ENCODE measurements at places on chromosomes 7 and 10.
A peak's percentile ranks its signal among the peaks of the same experiment; 100 is the strongest.

- DNase-seq, result peak; percentile 29
Measured at GRCh38 chr10:51700228-51700817, 928 bp upstream of the CSTF2T start.

GRCh38 chr10:114405011-114405350 lies 679 bp upstream of the AFAP1L2 start:
- no peak for DNase-seq

DNA sequence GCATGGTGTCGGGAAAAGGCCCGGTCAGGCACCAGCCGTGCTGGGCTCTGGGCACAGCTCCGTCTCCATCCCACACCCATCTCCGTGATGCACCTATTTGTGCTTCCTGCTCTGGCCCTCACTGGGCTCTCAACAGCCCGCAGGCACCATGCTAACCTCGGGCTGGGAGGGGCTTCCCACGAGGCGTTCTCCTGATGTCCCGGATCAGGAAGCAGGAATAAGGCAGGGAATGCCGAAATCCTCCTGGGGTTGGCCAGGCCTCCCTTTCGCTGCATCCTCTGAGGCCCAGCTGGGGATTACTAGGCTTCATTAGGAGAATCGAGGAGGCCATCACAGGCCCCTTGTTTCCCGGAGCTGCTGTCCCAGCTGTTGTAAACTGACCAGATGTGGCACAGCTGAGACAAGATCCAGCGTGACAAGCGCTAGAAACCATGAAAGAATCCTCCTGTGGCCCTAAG lies 72.0 kb downstream of the FAM53B start:
- DNase-seq, result no peak

DNA sequence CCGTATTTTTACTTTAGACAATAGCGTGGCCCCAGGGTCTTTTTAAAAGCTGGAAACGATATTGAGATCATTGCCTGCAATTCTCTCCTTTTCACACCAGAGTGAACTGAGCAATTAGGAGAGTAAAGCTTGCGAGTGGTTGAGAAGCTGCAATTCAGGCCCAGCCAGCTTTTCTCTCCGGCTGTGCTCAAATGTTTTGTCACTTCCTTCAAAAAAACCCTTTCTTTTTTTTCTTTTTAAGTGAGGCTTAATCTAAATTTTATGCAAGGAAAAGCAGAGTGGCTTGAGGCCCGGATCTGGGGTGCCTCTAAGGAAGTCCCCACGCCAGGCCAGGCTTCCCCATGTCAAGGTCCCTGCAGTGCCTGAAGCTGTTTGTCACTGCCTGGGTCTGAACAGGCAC lies 433.9 kb downstream of the GLRX3 start:
- DNase-seq, result no peak

DNA sequence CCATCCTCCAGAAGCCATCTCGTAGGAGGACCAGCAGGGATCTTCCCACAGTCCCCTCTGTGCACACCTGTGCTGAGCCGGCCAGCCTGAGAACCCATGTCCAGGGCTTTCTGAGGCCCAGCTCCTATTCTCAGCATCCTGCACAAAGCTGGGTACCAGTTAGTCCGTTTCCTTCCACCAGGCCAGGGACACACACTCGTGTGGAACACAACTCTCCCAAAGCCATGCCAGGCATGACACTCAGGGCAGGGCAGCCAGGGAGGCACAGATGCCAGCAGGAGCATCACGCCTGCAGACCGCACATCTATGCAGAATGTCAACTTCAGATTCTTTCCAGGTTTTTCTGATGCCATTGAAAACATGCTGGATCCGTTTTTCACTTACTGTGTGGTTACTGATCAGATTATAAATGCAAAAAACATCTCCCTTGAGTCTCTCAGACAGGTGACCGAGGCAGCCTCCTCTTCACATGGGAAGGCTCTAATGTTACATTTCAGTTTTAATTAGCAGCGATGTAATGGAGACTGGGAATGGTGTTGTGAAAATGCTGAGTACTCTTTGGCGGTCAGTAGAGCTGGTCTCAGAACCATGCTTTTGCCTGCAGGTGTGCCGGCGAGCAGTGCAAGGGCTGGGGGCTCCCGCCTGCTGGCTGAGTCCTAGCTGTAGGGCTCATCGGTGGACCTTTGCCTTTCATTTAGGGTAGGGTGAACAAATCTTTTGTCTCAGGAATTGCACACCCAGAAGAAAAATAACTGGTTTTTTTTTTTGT lies 3.3 kb upstream of the SUN1 start:
- DNase-seq, result no peak

DNA sequence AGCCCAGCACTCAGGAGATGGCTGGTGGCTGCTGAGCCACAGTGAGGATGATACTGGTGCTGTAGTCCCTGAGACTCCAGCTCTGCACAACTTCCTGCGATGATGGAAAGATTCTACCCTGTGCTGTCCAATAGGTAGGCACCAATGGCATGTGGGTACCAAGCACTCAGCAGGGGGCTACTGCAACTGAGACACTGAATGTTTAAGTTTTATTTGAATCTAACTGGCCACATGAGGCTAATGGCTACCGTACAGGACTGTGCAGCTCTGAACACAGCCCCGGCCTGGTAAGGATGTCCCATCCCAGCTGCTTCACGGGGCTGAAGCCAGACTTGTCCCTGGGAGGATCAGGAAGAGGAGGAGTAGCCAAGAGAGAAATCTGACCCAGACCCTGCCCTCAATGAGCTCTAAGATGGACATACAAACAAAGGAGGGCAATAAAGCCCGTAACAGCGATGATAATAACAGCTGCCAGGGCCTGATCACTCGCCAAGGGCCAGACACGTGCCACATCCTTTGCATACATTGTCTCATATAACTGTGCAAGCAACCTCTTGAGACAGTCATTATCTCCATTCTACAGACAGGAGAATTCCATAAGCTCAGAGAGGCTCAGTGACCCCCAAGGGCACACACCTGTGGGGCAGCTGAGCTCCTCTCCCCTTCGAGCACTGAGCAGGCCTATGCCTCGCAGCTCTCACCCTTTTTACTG lies 3.8 kb downstream of the GPRIN2 start:
- DNase-seq, result no peak

GRCh38 chr10:49116509-49117375 lies 1.4 kb upstream of the VSTM4 start:
- DNase-seq, result no peak

DNA sequence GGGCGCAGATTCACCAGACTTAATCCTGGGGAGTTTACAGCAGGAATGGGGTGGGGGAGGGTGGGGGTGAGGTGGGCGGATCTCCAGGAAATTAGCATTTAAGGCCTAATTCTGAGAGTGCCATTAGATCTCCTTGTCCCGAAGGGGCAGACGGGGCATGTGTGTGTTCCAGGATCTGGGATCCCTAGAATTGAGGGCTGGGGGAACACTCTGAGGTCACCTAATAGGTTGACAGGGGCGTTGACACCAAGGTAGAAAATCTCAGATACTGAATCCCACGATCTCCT lies 9.4 kb upstream of the EPHB4 start:
- no peak for DNase-seq

DNA sequence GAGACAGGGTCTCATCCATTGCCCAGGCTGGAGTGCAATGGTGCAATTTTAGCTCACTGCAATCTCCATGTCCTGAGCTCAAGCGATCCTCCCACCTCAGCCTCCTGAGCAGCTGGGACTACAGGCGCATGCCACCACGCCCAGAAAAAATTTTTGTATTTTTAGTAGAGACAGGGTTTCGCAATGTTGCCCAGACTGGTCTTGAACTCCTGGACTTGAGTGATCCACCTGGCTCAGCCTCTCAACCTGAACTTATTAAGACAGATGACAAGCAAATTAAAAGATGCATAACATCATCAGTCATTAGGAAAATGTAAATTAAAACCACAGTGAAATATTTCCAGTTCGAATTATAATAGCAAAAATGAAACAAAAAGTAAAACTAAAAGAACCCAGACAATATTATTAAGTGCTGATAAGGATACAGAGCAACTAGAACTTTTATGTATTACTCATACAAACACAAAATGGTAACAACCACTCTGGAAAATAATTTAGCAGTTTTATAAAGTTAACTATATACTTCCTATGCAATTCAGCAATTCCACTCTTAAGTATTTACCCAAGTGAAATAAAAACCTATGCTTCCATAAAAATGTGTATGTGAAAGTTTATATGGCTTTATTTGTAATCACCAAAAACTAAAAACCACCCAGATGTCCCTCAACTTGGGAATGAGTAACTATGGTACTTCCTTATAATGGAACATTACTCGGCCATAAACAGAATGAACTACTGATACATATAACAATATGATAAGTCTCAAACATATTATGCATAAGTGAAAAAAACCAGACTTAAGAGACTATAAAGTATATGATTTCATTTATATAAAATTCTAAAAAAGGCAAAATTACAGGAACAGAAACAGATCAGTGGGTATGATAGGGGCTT lies 15.3 kb downstream of the ZFAND4 start:
- DNase-seq, result no peak

GRCh38 chr7:134022286-134022911 lies 104.7 kb upstream of the LRGUK start:
- no peak for DNase-seq

DNA sequence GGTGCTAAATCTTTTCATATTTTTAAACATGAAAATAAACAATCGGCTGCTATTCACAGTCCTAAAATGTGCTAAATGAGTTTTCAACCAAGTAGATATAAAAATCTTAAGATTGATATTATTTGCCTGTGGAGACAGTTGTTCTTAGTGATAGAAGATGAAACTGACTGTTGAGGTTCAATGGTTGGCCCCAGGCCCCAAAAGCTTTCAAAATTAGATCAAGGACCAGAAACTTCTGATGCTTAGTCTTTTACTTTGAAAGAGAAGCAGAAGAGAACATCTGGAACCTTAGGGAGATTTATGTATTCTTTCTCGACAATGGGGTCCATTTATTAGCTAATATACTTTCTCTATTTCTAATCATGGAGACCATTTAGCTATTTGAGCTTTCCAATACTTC lies 155.8 kb downstream of the REEP3 start:
- DNase-seq, result no peak

DNA sequence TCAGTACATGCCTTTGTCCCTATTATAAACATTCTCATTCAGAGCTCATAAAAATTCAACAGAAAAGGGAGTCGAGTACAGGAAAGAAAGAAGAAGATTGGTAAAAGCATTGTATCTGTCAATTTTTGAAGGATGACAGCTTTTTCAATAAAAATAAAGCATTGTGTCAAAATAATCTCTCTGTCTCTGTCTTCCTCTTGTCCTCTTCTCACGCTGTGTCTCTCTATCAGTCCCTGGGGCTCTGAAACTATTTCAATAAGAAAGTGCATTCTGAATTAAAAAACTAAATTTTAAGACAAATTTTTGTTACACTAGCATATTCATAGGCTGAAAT lies 248.4 kb downstream of the TNS3 start:
- DNase-seq, result no peak

- DNase-seq, result no peak
Measured at GRCh38 chr7:73704640-73705550, 14.6 kb downstream of the STX1A start.

DNA sequence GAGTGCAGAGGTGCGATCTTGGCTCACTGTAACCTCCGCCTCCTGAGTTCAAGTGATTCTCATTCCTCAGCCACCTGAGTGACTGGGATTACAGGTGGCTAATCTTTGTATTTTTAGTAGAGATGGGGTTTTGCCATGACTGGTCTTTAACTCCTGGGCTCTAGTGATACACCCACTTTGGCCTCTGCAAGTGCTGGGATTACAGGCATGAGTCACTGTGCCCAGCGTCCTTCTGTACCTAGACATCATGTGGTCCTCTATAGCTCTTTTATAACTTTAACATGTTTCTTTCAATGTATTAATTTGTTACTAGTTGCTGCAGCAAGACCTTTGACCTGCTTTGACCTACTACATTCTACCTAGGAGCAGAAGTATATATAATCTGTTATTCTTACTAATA lies 38.7 kb upstream of the BICC1 start:
- DNase-seq, result no peak

DNA sequence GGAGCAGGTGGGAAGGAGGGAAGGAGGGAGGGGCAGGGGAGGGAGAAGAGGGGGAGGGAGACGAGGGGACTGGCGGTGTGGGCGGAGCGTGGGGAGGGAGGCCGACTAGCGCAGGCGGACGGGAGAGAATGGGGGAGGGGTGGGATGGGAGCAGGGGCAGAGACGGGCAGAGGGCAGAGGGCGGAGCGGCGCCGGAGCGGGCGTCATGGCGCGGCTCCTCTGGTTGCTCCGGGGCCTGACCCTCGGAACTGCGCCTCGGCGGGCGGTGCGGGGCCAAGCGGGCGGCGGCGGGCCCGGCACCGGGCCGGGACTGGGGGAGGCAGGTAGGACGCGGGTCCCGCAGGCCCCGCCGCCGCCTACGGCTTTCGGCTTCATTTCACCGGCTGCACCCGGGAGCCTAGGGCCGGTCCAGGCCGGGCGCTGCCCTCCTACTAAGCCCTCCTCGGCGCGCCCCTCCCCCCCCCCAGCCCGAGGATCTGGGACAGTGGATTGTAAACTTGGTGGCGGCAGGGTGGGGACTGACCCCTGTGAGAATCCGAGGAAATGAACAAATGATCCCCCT lies at the start of gene MSRB2:
MSRB2 (plus strand) TSS at position 176 of the 562 bp plus-strand sequence; CDS start at position 206, 30 bp downstream.
- peak; percentile 58 for DNase-seq

DNA sequence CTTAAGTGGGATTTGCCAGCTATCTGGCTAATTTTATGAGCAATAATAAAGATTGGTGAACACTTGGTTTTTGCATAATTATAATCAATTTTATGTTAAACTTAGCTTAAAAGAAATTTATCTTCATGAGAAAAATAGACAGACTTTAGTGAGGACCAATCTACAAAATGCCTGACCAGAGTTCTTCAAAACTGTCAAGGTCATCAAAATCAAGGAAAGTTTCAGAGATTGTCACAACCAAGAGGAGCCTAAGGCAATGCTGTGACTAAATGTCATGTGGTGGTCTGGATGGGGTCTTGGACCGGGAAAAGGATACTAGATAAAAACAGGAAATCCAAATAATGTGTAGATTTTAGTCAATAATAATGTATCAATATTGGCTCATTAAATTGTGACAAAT lies 17.7 kb upstream of the FAM170B start:
- no peak for DNase-seq

- DNase-seq, result no peak
Measured at GRCh38 chr7:139898483-139898882, 69.4 kb downstream of the TBXAS1 start.

- no peak for DNase-seq
Measured at GRCh38 chr7:16791071-16791470, 13.7 kb downstream of the AGR2 start.

GRCh38 chr10:101485681-101486554 lies 102.1 kb downstream of the POLL start:
- DNase-seq, result no peak

- DNase-seq, result no peak
Measured at GRCh38 chr10:84329986-84330651, 1.7 kb downstream of the CCSER2 start.

- no peak for DNase-seq
Measured at GRCh38 chr7:48158404-48158803, 12.9 kb upstream of the ABCA13 start.

- DNase-seq, result no peak
Measured at GRCh38 chr10:14612873-14613587, 161.7 kb downstream of the FAM107B start.

Measured in activated CD4-positive, alpha-beta T cell treated with anti-CD3 and anti-CD28 coated beads for 24 hours (primary cell).